ENCODE measurements at places on chromosomes 7 and 10.

DNA sequence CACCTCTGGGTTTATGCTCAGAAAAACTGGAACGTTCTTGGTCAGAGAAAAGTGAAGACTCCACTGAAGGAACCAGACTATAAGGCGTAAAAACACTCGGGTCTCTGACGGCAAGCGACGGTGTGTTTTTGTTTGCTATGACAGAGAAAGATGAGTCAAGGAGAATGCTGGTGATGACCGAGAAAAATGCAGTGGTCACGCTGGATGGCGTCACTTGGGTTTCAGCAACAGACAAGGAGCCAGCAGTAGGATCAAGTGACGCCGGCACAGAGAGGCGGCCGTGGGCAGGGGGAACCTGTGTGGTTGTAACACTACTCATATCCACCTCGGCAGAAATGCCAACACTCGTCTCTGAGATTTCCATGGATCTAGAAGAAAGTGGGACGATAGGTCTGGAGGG is 63.4 kb downstream of the KIAA1549 start:
- no peak for DNase-seq

DNA sequence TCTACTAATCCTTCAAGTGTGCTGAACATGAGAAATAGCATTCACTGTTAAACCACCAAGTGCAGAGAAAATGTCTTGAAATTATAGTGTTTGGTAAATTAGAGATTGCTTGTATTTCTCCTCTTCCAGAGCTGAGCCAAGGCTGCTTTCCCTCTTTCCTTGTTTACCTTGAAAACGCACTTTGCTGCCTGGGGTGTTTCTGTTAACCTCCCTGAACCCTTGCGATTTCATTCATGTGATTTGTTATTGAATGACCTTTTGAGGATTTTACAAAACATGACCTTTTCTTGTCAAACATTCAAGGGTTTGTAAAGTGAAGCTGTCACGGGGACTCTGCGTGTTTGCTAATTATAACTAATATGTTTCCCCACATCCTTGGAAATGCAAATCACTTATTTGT is 169.4 kb downstream of the LRMDA start:
- no peak for DNase-seq

DNA sequence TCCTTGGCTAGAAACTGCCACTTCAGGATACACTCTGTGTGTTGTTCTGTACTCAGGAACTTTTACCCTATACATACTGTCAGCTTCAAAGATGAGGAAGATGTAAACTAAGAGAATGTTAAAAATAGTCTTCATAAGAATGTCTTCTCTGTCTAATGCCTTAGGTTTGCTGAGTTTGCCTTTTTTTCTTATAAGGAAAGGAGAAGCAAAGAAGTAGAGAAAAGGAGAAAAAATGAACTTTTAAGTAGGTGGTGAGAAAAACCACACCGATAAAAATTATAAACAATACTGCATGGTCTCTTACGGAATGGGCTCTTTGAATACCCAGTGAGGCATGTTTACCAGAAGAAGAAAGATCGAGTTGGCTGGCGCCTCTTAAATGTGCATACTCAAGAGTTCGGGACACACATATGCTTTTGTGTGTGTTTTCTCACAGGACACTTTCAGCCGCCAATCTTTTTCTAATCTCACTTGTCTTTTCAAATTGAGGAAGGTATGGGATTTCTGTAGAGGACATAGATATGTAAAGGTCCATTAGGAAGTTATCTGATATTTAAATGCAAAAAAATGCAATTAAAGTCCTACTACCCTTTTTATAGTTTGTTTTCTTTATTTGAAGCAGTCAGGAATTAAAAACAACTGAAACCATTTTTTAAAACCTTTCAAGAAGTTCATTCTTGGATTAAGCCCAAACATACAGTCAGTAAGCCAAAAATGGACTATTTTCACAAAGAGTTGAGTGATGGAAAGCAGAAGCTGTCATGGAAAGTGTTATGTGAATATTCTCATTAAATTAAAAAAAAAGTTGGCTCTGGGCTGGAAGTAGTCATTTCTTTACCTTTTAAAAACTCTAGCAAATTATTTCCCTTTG is 100.6 kb upstream of the MDFIC start:
- no peak for DNase-seq

DNA sequence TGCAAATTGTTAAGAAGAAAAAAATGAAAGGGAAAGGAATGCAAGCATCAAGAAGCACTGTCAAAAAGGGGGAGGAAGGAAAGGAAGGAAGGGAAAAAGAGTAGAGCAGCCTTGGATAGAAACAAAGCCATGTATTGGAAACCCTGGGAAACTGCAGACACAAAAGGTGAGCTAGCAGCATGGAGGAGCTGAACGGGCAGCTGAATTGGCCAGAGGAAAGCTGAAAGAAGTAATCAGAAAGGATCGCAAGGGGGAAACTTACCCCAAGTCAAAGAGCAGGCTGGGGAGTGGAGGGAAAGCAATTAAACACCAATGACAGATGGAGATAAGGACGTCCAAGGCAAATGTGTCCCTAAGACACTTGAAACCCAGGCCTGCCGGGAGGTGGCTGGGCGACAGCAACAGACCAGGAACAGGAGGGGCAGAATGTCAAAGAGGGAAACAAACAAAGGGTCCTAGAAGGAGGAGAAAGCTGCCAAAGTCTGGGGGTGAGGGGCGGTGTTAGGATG is 93.8 kb upstream of the SVIL start:
- DNase-seq = no peak

DNA sequence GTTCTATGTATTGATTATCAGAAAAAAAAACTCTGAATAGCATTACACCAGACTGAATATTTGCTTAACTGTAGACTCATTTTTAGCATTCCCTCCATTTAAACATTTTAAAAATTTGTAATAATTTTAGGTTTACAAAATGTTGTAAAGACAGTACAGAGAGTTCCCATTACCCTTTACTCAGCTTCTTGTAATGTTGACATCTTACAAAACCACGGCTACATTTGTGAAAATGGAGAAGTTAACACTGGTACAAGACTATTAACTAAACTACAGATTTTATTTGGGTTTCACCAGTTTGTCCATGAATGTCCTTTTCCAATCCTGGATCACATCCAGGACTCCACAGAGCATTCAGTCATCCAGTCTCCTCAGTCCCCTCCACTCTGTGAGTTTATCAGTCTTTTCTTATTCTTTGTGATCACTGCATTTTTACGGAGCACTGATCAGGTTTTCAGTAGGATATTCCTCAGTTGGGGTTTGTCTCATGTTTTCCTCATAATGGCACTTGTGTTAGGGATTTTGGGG is 130.0 kb upstream of the EEPD1 start:
- DNase-seq = no peak

GRCh38 chr10:99850767-99851340 is 68.4 kb downstream of the ABCC2 start:
- DNase-seq = no peak

GRCh38 chr10:35642035-35642792 is at the start of gene FZD8:
TSS of gene FZD8 (minus strand) at chr10:35642296. CDS start at chr10:35641429, 867 bp downstream.
- DNase-seq = peak; percentile 29

Measured in stimulated activated CD8-positive, alpha-beta memory T cell treated with anti-CD3 and anti-CD28 coated beads, Interleukin-7, amount 100 ng/mL, for 4 hours (primary cell).